RWPE2 (cell line): ENCODE measurements at places on chromosomes 5 and 9.

DNA sequence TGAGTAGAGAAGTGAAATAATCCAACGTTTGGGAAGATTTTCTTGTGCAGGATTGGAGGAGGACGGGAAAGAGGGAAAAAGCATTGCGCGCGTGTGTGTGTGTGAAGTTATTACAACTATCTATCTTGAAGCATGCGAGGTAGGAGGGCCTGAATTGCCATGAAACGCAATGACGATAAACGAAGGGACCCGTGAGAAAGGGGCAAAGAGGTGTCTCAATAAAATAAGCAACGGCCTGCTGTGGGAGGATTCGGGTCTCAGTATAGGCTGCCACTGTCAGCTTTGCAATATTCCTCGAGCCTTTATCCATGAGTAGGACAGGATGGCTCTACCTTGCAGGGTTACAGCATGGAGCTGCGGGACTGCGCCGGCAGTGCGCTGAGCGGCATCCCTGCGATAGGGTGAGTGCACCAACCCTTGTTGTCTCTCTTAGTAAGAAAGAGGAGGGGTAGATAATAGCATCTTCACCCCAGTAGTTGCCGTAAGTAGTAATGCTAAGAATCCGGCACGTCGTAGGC, 631 bp upstream of the RCL1 start:
- peak overlapping the region; percentile 32 for H3K27ac ChIP-seq
- peaks cover 11% of the 10 kb centered on the region for H3K4me1 ChIP-seq
- no peaks in the 10 kb centered on the region for H3K27me3 ChIP-seq
- no peaks in the 10 kb centered on the region for H3K36me3 ChIP-seq
- DNase-seq = no peak

DNA sequence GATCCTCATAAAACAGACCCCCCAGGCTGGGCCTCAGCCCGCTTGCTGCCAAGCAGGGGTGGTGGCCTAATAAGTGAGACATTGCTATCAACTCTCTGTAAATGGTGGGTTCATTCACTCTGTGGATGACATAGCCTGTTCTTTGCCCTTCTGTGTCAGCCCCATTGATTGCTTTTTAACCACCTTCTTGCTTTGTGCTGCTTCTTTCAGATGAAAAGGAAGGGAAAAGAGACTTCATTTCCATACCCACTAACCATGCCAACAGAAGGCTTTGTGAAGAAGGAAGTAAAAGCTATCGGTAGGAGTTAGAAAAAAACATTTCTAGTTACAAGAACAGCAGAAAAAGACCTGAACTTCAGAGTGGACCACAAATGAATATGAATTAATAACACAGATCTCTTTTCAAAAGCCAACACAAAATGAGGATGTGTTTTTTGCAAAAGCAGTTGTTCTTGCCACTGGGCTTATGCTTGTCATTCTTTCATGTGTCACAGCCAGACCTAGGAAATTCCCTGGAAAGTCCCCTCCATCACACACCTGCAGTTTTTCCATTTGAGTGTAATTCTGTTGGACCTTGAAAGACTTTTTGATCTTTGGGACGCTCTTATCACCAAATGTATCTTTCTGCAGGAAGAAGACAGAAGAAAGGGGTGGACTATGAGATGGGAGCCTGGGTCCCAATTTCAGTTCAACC, 507.7 kb downstream of the CCDC171 start:
- DNase-seq = no peak
- H3K36me3 ChIP-seq = no peaks in the 10 kb centered on the region
- no peak overlapping the region for H3K27ac ChIP-seq
- no peak overlapping the region for H3K4me3 ChIP-seq
- no peaks in the 10 kb centered on the region for H3K27me3 ChIP-seq

- no peaks in the 10 kb centered on the region for H3K27me3 ChIP-seq
- peaks cover 4% of the 10 kb centered on the region for H3K4me1 ChIP-seq
- no peak overlapping the region for H3K4me3 ChIP-seq
Measured at GRCh38 chr9:115715666-115716065, 437.9 kb upstream of the PAPPA start.

GRCh38 chr9:113513536-113513935, 50.0 kb downstream of the RGS3 start:
- no peak overlapping the region for H3K27ac ChIP-seq
- H3K4me1 ChIP-seq = no peaks in the 10 kb centered on the region
- H3K27me3 ChIP-seq = no peaks in the 10 kb centered on the region
- H3K4me3 ChIP-seq = no peak overlapping the region
- H3K36me3 ChIP-seq = no peaks in the 10 kb centered on the region
- no peak for DNase-seq

DNA sequence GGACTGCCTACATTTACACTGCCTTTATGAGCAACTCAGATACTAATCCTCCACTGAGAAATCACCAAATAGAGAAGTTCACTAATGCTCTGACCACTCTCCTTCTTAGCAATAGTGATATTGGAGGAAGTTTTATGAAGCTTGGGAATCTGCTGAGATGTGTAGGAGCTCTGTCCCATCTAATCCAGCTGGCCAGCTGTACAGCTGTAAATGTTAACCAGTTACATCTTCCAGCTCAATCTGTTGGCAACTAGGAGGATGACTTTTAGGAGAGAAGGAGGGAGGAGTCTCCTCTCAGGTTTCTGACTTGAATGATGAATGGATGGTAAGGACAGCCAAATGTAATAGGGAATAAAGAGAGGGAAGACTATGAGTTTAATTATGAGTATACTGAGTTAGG, 36.3 kb upstream of the LRRC19 start:
- H3K27ac ChIP-seq = no peak overlapping the region
- no peaks in the 10 kb centered on the region for H3K27me3 ChIP-seq
- H3K4me1 ChIP-seq = no peaks in the 10 kb centered on the region
- no peak for DNase-seq

- peaks cover 2% of the 10 kb centered on the region for H3K4me1 ChIP-seq
- H3K27ac ChIP-seq = no peak overlapping the region
- no peaks in the 10 kb centered on the region for H3K36me3 ChIP-seq
- peak; percentile 51 for DNase-seq
- H3K4me3 ChIP-seq = no peak overlapping the region
Measured at GRCh38 chr9:124216474-124217176, 41.1 kb upstream of the NEK6 start.

DNA sequence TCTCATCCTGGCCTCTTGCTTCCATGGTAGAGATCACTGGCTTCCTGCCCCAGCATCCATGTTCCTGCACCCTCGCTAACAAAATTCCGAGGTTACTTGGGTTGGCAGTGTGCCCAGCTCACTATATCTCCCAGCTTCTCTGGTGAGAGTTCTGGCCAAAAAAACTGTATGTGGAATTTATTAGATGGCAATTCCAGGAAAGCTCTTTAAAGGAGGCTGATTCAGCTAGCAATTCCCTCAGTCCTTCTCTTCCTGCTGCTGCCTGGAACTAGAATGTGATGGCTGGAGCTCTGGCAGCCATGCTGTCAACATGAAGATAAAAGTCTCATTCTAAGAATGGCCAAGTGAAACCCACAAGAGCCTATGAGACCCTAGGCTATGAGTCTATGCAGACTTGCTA, 88.8 kb downstream of the SECISBP2 start:
- DNase-seq = no peak
- no peaks in the 10 kb centered on the region for H3K27me3 ChIP-seq
- no peak overlapping the region for H3K4me3 ChIP-seq
- no peak overlapping the region for H3K27ac ChIP-seq
- H3K4me1 ChIP-seq = no peaks in the 10 kb centered on the region
- no peaks in the 10 kb centered on the region for H3K36me3 ChIP-seq

DNA sequence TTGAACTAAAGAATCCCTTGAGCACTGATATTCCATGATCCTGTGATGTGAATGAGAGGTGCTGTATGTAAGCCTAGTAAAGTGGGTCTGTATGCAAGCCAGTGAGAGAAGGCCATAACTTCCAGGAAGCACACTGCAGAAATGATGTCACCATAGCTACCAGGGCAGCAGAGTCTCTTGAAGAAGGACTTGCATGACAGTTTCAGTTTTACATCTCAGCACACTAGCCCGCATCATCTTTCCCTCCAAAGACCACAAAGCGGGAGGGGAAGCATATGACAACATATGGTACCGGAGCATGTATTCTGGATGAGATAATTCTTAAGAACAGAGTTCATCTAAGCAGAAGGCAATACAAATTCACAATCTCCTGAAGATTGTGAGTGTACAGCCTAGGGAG, 37.6 kb upstream of the MAST4 start:
- H3K36me3 ChIP-seq = no peaks in the 10 kb centered on the region
- H3K4me1 ChIP-seq = peaks cover 11% of the 10 kb centered on the region
- no peak overlapping the region for H3K4me3 ChIP-seq
- H3K27ac ChIP-seq = no peak overlapping the region
- DNase-seq = no peak
- H3K27me3 ChIP-seq = no peaks in the 10 kb centered on the region

DNA sequence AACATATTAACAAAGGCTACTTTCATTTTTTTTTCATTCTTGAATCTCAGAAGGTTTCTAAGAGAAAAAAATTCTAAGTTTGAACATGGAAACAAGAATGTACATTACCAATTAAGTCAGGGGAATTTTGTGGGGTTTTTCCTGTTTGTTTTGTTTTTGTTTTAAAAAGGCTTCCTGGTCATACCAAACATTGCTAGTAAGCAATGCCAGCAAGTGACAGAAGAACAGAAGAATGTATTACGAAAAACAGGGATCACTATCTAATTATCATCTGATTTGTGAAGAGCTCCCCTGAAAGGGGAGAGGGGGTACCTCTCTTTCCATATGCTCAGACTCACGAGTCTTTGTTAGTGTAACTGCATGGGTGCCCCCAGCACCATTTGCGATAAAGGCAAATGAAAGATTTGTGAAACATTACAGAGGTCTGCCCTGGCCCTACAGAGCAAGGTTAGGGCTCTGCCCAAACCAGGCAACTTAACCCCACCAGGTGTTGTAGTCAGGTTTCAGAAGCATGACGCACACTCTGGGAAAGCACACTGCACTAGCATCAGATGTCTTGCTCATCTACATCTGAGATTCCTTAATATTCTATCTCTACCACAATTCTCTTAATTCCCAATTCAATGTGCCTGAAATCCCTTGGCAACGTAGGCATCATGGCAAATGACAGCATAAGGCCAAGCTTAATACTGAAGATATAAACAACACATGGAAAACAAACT, 268.2 kb downstream of the MLLT3 start:
- H3K27ac ChIP-seq = peak overlapping the region; percentile 29
- DNase-seq = no peak
- H3K27me3 ChIP-seq = no peaks in the 10 kb centered on the region
- H3K4me1 ChIP-seq = peaks cover 40% of the 10 kb centered on the region

GRCh38 chr5:68215898-68216244, 315 bp downstream of the PIK3R1 start:
- DNase-seq = no peak
- H3K36me3 ChIP-seq = peaks cover 22% of the 10 kb centered on the region
- peak overlapping the region; percentile 61 for H3K4me3 ChIP-seq

GRCh38 chr5:72543365-72543764, 36.2 kb upstream of the ZNF366 start:
- no peaks in the 10 kb centered on the region for H3K4me1 ChIP-seq
- H3K4me3 ChIP-seq = no peak overlapping the region
- H3K27ac ChIP-seq = no peak overlapping the region
- no peaks in the 10 kb centered on the region for H3K36me3 ChIP-seq
- no peaks in the 10 kb centered on the region for H3K27me3 ChIP-seq
- no peak for DNase-seq

GRCh38 chr5:106288979-106289378, 1381.8 kb downstream of the EFNA5 start:
- H3K27ac ChIP-seq = no peak overlapping the region
- no peak for DNase-seq
- H3K4me1 ChIP-seq = peaks cover 5% of the 10 kb centered on the region
- H3K36me3 ChIP-seq = no peaks in the 10 kb centered on the region
- no peaks in the 10 kb centered on the region for H3K27me3 ChIP-seq

DNA sequence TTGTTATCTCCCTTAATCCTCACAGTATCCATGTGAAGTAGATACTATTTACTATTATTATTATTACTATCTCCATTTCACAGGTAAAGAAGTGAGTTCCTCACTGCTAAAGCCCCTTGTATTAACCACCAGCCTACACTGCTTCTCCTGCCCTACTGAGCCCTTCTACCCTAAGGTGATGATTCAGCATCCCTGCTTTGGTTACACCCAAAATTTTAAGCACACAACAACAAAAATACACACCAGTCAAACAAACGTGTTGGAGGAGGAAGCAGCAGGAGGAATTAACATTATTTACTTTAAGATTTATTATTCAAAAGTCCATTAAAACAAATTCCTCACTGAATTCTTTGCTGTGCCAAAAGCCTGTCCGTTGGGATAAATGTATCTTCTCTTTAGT, 370.2 kb upstream of the BRINP1 start:
- H3K27me3 ChIP-seq = no peaks in the 10 kb centered on the region
- no peak overlapping the region for H3K4me3 ChIP-seq
- H3K4me1 ChIP-seq = no peaks in the 10 kb centered on the region
- H3K27ac ChIP-seq = no peak overlapping the region

DNA sequence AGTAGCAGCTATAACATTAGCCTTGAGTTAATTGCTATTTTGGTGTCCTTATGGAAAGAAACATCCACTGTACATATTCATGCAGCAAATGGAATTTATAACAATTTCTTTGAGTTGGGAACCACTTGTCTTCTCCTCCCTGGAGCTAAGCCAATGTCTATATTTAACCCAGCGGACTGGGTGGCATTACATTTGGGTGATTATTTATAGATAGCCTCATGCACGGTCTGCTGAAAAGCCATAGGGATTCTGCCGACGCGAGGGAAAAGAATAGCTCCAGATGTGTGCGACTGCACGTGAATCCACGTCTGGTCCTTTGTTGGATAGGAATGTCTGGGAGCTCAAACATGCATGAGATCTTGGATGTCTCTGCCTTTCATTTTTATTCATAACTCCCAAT, 157.5 kb upstream of the BRINP1 start:
- H3K4me3 ChIP-seq = no peak overlapping the region
- H3K27me3 ChIP-seq = no peaks in the 10 kb centered on the region

GRCh38 chr9:124174433-124174832, 83.3 kb upstream of the NEK6 start:
- no peak overlapping the region for H3K4me3 ChIP-seq
- no peak for DNase-seq
- no peak overlapping the region for H3K27ac ChIP-seq
- H3K4me1 ChIP-seq = no peaks in the 10 kb centered on the region
- H3K27me3 ChIP-seq = peaks cover 30% of the 10 kb centered on the region
- no peaks in the 10 kb centered on the region for H3K36me3 ChIP-seq

GRCh38 chr5:122951658-122952057, 84.9 kb downstream of the PPIC start:
- H3K27ac ChIP-seq = no peak overlapping the region
- H3K4me1 ChIP-seq = no peaks in the 10 kb centered on the region
- H3K27me3 ChIP-seq = no peaks in the 10 kb centered on the region
- H3K4me3 ChIP-seq = no peak overlapping the region
- peaks cover 8% of the 10 kb centered on the region; the same call in 1 of the 2 replicates for H3K36me3 ChIP-seq

DNA sequence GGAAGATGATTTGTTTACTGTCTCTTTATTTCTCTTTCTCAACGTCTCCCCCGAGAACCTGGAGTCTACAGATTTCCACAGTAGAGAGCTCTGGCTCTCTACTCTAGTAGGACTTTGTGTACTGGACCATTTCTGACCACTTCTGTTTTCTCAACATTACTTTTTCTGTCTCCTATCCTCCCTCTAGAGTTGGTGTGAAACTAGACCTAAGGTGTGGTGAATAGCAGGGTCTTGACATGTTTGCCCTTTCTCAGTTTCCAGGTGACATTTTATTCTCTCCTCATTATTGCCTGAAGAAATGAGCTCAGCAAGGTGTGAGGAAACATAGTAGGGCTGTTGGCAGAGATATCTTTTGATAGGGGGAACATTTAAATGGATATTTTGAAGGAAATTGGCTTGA, 62.1 kb upstream of the IL6ST start:
- no peaks in the 10 kb centered on the region for H3K36me3 ChIP-seq
- H3K4me3 ChIP-seq = no peak overlapping the region
- H3K27me3 ChIP-seq = no peaks in the 10 kb centered on the region
- no peak overlapping the region for H3K27ac ChIP-seq
- peaks cover 10% of the 10 kb centered on the region for H3K4me1 ChIP-seq

- H3K36me3 ChIP-seq = no peaks in the 10 kb centered on the region
- no peaks in the 10 kb centered on the region for H3K4me1 ChIP-seq
- no peaks in the 10 kb centered on the region for H3K27me3 ChIP-seq
- no peak for DNase-seq
- no peak overlapping the region for H3K27ac ChIP-seq
Measured at GRCh38 chr9:74824654-74825053, 63.1 kb downstream of the TRPM6 start.
